NAMALWA (cell line): ENCODE measurements at places on chromosomes 5 and 9.

- no peak for DNase-seq
Observed at GRCh38 chr5:133236976-133237375, 185.2 kb downstream of the HSPA4 start.

GRCh38 chr5:10063997-10064396 lies 185.7 kb downstream of the ATPSCKMT start:
- no peak for DNase-seq

DNA sequence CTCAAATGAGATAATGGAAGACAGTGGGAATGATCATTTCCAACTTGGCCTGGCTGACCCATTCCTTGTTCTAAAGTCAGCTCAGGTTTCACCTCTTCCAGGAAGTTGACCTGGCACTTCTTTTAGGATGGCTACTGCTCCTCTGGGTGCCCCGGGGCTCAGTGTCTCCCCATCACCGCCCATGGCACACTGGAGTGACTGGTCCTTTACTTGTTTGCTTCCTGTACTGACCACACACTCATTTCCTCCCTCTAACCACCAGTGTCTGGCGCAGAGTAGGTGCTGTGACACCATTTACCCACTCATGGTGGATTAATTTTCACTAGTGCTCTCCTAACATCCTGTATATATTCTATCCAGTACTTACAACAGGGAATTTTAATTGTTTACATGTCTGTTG lies 183.5 kb downstream of the CDK5RAP2 start:
- no peak for DNase-seq

DNA sequence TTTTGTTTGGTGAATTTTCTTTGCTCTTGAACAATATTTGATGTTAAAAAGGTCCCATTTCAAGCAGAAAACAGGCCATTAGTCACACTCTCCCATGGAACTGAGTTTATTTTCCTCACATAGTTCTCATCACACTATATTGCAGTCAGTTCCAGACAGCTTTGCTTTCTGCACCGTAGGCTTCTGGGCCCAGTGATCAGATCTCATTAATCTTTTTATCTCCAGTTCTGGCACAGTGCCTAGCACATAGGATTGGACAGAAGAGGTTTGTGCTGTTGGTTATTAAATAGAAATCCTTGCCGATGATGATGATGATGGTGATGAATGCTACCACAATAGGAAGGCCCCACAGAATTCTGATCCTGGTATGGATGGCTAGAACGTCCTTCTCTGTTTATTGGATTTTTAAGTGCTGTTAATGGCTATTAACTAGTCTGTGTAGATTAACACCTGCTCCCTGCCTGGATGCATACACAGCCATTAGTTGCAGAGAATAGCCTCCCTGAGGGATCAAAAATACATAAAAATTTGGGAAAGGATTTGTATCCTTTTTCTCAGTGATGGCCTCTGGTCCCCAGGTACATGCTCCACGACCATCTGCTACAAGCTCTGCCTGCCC lies 52.0 kb upstream of the NTRK2 start:
- no peak for DNase-seq

GRCh38 chr5:135642488-135642870 lies 63.7 kb upstream of the CXCL14 start:
- DNase-seq, result no peak

DNA sequence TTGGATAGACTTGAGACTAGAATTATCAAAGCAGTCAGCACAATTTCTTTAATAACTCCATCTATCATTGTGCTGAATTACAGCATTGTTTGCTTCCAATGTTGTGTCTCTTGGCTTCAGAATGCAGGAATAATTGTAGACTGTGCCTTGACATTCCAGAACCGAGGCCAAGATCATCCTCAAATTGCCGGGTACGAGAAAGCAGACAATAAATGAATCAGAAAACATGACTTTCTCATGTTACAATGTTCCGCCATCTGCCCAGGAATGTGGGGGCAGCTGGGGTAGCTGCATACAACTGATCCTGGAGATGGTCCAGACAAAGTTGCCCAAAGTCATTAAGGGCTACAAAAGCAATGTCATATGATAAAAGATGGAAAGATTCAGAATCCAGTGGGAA lies 206.2 kb upstream of the SGCD start:
- DNase-seq, result no peak

DNA sequence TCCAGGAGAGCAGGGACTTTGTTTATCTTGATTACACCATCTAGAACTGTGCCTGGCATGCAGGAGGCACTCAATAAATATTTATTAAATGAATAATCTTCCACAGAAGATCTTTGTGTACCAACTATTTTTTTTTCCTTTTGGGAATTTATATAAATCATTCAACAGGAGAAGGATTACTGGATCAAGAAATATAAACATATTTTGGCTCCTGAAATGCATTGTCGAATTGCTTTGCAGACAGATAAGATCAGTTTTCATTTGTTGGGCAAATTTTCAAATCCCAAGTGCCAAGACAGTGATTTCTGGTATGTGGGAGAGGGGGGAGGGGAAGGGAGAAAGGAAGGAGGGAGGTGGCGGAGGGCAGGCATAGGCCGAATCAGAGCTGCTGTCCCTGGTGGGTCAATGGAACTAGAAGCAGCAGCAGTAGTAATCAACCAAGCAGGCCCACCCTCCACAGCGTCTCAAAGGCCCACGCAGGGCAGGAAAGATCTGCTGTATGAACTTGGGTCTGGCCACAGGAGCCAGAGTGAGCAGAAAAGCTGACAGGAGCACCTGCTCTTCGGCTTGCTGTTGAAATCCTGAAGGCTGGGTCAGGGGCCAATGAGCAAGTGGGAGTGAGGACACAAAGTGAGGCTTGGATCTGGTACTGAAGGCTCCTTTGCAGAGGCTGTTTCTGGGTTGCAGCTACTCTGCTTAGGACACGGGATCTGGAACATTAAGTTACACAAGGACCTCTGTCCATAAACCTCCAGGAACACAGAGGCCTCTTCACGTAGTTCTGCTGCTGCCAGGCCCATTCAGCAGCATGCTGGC lies 15.8 kb upstream of the TRAF1 start:
- no peak for DNase-seq

GRCh38 chr5:142981475-142981874 lies 211.3 kb downstream of the ARHGAP26 start:
- no peak for DNase-seq

DNA sequence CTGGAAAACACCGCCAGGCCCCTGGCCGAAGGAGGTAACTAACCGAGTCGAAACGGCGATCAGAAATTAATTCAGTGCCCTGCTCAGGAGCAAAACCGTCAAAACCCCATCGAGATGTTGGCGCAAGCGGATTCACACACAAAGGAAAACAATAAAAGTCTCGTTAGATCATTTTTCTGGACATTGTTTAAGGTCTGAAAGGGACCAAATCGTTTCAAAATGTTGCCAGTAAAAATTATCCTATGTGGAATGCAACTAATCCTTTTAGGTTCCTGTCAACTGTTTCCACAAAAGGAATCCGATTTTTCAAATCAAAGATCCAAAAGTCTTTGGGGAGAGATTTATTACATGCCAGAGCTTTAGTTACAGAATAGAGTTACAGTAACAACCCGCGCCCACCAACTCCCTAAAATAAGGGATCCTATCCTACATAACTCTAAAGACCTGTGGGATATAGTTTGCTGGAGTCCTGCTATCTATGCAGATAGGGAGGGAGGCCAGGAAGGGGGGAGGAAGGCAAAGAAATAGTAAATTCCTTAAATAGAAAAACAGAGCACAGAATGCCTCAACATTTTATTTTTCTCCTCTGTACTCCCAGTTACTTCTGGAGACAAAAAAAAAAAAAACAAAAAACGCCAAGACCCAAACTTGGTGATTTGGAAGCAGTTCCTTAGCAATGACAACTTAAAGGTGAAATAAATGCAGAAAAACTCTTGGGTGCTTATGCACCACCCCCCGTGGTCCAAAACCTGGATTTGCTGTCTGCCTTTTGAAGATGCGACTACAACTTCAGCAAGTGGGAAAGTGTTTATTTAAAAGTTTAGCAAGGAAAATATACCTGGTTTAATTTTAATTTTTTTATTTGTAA lies 10.6 kb downstream of the FOXD1 start:
- DNase-seq, result no peak
